Stimulated activated CD4-positive, alpha-beta T cell treated with anti-CD3 and anti-CD28 coated beads, TNF-alpha, amount 100 ng/mL, for 24 hours (primary cell): ENCODE measurements at places on chromosomes 2 and 18.

- DNase-seq = no peak
These were observed 917.0 kb upstream of the PIK3C3 start for GRCh38 chr18:41038071-41038470.

DNA sequence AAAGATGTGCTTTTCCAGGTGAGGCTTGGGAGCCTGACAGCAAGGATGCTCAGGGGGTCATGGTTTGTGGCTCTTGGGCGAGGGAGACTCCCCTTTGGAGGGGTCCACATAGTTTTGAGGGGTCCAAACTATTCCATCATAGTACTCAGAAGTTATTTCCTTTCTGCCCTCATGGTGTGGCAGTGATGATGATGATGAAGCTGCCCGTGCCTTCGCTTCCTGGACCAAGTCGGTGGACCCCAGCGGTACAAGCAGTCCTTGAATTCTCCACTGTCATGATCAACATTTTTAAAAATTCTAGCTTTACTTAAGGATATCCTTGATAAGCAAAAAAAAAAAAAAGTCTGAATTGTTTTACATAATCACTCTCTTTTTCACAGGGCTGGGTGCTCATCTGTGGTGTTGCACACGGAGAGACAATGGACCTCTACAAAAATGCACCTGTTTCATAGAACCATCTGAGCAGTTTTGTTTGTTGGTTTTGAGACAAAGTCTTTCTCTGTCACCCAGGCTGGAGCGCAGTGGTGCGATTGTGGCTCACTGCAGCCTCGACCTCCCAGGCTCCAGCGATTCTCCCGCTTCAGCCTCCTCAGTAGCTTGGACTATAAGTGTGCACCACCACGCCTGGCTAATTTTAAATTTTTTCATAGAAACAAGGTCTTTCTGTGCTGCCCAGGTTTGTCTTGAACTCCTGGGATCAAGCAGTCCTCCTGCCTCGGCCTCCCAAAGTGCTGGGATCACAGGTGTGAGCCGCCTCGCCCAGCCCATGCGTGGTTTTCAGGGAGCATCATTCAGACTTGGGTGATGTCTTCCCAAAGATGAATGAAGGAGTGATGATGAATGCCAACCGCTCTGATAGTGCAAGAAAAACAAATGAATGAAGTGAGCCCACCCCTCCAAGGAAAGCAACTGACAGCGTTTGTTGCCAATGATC, 271.4 kb upstream of the HDAC4 start:
- DNase-seq = no peak

GRCh38 chr2:33236482-33237385, 239.7 kb upstream of the RASGRP3 start:
- DNase-seq = no peak

DNA sequence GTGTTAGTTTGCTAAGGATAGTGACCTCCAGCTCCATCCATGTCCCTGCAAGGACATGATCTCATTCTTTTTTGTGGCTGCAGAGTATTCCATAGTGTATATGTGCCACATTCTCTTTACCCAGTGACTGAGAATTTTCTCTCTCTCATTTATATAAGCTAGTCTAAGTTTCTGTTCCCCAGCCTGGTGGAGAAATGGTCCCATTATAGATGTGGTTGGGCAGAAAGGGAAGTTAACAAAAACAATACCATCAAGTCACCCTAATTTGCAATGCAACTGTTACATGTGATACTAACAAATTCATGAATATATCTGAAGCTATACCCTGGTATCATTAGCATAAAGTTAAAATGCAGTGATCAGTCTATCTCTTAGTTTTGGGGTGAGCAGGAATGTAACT, 54.0 kb downstream of the DNER start:
- no peak for DNase-seq

GRCh38 chr2:17805166-17805565, 11.1 kb upstream of the MSGN1 start:
- DNase-seq = no peak

DNA sequence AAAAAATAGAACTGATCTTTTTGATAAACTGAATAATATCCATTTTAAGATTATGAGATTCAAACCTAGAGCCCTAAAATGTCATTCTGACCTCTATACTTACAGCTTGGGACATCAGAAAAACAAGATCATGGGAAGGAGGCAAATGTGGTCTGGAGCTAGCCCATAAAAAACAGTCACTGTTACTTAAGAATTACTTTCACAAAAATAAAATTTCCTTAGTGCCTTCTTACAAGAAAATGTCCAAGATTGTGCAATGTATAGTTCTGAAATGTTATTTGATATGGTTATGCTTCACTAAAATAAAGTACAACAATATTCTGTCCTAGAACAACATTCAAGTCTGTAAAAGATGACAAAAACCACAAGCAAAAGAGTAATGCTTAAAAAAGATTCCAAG, 247.6 kb downstream of the DYM start:
- no peak for DNase-seq

DNA sequence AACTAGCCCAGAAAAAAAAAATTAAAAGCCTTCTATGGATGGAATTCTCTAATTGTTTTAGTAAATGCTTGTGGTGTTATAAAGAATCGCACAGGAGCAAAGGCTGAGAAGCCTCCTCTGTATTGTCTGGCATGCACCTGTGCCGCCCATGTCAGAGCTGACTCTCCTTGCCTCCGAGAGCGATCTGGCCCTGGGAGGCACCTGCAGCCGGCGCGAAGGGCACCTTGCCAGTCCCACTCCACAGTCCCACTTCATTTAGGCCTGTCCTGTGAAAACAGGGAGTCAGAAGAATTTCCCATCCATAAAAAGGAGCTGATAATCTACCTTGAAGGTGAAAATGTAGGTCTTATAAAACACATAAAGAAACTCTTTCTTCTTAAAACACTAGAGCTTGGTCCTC, 170.9 kb upstream of the PXDN start:
- DNase-seq = no peak

- no peak for DNase-seq
These were observed 25.6 kb downstream of the COBLL1 start for GRCh38 chr2:164816046-164816445.

GRCh38 chr2:43818761-43819160, 19.9 kb downstream of the ABCG5 start:
- no peak for DNase-seq

- DNase-seq = no peak
These were observed 14.3 kb upstream of the D2HGDH start for GRCh38 chr2:241720099-241720498.

DNA sequence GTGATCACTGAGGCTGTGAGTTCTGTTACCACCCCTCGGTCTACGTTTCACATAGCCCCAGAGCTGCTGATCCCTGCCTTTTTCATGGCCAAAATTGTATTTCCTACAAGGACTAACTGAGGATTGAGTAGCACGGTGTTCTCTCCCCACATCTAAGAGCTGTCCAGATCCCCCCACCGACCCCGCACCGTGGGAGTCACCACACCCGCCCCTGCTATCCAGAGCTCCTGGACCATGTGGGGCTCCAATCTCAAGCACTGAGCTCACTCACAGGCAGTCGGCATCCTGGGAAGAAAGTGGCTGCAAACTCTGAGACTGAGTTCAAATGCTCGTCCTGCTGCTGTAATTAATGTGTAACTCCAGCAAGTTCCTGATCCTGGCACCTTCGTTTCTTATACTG, 9.7 kb downstream of the SIX2 start:
- no peak for DNase-seq

DNA sequence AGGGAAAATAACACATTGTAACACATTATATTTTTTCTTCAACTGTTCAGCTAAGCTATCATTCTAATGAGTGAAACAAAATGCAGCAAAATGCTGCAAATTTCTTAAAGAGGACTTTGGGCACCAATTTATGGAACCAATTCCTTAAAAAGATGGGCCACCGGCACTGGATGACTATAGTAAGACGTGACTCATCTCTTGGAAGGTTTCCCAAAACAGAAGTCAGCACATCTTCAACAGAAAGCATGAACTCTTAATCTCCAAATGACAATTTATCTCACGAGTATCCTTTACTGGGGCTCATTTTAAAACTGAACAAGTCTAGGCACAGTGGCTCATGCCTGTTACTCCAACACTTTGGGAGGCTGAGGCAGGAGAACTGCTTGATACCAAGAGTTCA, 213.4 kb downstream of the CDH20 start:
- DNase-seq = no peak

DNA sequence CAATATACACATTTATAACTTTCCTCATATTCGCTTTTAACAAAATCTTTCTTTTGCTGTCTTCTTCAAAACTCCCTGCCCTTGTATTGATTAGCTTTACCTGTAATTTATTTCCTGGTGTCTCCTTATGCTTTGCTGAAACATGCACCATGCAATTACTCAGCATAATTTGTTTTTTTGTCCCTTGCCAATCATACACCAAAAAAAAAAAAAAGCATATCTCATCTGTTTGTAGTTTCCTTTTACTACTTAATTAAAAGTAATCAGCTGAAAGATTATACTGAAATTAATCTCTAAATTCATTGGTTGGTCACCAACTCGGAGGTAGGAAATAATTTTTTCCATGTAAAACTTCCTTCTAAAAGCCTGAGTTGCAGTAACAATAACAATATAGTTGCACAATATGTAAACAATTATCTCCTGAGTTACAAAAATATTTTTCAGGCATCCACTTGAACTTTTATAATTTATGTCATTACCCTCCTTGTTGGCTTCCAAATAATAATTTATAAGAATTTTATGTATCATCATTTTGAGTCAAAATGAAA, 53.0 kb upstream of the ROCK1 start:
- no peak for DNase-seq

DNA sequence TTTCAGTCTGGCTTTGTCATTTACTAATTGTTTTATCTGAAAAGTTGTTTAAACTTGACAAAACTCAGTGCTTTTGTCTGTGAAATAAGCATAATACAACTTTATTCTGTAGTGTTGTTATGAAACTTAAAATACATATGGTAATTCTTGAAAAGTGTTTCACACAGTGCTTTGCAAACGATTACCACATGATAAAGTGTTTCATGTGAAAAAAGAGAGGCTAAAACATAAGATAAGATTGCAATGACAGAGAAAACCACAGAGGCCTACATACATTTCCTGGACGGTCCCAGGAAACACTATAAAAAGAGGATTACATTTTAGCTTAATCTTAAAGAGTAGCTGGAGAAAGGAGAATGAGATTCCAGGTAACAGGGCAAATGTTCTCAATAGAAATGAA, 1934.6 kb upstream of the LRRTM1 start:
- DNase-seq = no peak

GRCh38 chr2:51781691-51782090, 749.8 kb upstream of the NRXN1 start:
- DNase-seq = no peak

- DNase-seq = no peak
These were observed 16.2 kb downstream of the DLGAP1 start for GRCh38 chr18:4438938-4439337.

DNA sequence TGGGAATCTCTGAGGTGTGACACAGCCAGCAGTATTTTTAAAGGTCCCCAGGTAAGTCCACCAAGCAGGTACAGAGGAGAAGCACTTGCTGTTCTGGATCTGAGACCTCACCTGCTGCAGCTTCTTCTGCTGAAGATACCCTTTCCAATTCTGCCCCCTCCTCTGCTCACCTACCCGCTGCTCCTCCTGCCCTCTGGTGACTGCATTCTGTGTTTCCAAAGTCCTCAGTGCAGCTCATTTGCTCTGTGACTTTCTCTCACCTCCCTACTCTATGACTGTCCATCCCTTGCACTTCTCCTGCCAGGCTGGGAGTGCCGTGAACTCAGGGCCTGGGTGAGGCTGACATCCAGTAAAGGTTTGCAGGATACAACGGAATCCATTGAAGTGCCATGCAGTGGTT, 205.2 kb upstream of the LYPD1 start:
- DNase-seq = no peak

- DNase-seq = no peak
These were observed 59.9 kb downstream of the SH3RF3 start for GRCh38 chr2:109188898-109189297.

GRCh38 chr2:97914691-97915213, 81.0 kb downstream of the TMEM131 start:
- DNase-seq = no peak

- DNase-seq = no peak
These were observed 16.6 kb downstream of the CTDP1 start for GRCh38 chr18:79695856-79696850.

DNA sequence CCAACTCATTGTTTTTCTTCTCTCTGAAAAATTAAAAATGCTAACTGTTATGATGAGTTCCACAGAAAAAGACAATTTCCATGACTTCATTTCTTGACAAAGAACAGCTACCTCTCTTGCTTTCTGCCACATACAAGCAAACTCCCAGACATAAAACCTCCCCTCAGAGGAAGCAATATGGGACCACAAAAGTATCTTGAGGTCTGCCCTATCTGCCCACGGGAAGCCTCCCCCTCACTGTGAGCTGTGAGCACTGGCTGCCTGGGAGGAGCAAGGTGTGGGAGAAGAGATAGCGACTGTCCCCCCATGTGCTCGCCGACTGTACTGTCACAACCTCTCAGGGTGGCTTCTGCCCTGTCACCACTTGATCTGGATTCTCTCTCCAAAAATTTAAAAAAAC, 69.7 kb upstream of the NRP2 start:
- DNase-seq = peak; percentile 56

DNA sequence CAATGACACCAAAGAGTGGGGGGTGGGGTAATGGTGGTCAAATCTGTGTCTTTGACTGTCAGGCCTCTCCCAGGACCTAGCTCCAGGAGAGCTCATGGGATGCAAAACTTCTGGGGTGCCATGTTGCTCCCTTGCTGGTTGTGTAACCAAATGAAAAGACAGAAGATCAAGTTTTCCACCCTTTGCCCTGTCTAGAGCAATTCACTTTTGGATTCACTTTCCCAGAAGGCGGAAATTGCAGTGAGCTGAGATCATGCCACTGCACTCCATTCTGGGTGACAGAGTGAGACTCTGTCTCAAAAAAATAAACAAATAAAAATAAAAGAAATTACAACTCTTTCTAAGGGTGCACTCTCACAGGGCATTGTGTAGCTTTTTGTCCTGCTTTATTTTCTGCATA, 34.9 kb upstream of the PLA2R1 start:
- no peak for DNase-seq

GRCh38 chr2:224958873-224959272, 83.4 kb downstream of the DOCK10 start:
- DNase-seq = no peak

DNA sequence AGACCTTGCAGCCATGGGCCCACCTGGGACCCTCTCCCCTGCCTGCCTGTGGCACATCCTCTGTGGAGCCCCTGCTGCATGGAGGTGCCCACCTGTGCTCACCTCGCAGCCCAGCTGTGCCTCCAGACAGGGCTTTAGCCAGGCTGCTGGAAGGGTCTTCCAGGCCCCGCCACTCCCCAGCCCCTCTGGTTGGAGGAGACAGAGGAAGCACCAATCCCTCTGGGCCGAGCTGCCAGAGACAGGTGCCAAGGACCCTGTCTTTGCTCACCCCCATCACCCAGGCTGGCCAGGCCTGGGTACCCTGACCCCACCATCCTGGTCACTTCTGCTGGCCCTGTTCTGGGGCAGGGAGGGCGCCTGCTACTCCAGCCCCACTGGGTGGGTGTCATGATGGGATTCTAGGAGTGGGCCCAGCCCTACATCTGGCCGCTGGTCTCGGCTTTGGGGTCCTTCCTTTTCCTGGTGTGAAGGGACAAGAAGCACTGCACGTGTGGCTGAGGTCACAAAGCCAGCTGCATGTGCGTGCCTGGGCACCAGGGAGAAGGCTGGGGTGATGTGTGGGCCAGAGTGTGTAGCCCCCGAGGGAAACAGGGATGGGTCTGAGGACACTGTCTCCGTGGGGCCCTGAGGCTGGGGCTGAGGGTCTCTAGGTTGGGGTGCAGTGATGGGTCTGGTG, 9.3 kb upstream of the NEU4 start:
- DNase-seq = no peak

- no peak for DNase-seq
These were observed 76.9 kb downstream of the MYO1B start for GRCh38 chr2:191321861-191322662.
